Activated CD4-positive, alpha-beta T cell treated with anti-CD3 and anti-CD28 coated beads, Interleukin-2, amount 50 U/mL, for 4 hours (primary cell): ENCODE measurements at places on chromosomes 6 and 20.

DNA sequence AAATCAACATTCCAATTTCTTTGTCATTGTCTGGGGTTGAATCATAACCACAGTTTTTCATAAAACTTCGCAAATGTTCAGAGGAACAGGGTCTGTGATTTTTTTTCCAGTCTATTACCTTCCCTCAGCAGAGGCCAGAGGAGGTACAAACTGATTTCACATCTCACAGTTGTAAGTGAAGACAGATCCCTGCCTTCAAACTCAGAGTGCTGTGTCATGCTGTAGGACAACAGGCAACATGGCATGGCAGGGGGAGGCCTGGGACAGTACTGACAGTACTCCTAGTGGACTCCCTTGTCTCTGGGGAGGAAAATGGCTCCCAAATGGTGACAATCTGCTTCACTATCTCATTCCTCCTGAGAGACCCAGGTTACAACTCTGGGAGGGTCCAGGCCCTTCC lies 308.6 kb downstream of the CDC5L start:
- no peak for DNase-seq

DNA sequence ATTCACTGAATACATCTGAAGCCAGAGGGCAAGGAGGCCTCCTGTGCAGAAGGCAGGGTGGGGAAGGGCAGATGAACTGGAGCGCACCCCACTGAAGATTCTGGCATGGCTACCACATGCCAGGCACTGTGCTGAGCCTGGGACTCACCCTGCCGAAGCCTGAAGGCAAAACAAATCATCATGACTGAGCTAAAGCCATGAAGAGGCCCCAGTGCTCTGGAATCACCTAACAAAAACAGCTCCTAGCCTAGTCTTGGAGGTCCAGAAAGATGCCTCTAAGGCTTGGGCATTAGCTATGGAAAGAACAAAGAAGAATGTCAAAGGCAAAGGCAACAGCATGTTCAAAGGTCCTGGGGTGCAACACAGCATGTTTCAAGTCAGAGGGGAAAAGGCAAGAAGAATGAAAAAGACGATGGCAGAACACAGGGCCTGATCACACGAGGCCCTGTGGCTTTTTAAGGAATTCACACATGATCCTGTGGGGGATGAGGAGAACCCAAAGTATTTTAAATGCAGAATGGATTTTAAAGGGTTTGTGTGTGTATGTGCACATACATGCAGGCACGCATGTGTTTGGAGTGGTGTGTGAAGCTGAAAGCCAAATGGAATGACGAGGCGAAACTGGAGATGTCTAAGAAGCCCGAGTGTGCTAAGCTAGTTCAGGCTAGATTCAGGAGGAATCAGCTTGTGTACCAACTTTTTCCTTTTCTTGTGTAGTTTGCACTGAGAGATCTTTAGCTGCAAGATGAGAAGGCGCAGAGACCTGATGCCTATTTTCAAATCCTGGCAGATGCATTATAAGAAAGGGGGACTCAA lies 261.4 kb downstream of the ZNF217 start:
- DNase-seq = no peak

DNA sequence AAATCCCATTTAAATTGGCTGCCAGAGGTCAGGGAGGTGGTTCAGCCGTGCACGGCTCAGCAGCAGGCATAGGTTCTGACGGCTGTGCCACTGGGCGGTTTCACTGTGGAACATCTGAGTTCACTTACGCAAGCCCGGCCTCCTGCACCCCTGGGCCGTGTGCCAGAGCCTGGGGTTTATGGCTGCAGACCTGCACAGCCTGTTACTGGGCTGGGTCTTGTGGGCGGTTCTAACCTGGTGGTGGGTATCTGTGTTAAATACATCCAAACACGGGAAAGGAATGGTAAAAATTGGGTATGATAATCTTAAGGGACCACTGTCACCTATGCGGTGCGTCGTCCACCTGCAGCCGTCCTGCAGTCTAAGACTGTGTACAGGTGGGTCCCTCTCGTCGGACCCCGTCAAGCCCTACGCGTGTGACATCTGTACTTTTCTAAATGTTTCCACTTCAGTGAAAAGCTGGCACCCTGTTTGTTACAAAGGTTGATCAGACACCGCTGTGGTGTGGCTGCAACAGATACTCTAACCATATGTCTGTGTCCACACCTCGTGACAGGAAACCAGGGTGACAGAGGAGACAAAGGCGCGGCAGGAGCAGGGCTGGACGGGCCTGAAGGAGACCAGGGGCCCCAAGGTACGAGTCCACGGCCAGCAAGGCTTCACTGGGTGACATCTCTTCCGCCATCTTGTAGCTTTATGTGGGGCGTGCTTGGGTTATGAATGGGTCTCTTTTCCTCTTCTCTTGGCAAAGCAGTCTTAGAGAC lies 21.5 kb downstream of the COL9A3 start:
- DNase-seq = no peak

GRCh38 chr6:24909241-24910216 lies 26.2 kb downstream of the RIPOR2 start:
- DNase-seq = no peak

DNA sequence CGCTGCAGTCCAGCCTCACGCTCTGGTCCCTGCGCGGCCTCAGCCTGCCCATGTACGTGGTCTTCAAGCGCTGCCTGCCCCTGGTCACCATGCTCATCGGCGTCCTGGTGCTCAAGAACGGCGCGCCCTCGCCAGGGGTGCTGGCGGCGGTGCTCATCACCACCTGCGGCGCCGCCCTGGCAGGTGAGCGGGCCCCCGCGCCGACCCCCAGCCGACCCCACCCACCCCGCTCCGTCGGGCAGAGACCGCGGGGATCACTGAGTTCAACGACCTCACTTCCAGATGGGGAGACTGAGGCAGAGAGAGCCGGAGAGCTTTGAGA lies 545 bp downstream of the SLC35D3 start:
- DNase-seq = no peak

GRCh38 chr6:56364431-56364826 lies 117.0 kb upstream of the COL21A1 start:
- DNase-seq = no peak

DNA sequence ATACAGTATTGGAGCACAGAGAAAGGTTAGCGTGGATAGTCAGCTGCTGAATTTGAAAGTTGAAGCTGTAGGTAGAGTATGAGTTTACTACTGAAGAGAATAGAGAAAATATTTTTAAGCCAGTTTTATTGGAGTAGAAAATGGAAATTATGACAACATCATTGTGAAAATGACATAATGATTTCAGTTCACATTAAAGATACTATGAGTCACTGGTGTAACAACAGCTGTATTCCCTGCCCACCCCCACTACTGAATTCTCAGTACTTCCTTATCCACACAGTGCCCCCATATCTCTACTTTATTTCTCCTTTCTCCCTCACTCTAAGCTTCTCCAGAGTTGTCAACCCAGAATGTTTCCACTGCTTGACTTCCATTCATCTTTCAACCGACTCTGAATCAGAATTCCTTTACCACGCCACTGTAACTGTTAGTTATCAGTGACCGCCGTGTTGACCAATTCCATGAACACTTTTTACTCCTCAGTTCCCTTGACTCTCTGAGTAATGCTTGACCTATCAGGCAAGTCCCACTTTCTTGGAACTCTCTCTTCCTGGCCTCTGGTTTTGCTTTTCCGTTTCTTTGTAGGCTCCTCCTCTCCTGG lies 139.6 kb downstream of the AIG1 start:
- DNase-seq = no peak

GRCh38 chr6:75746221-75746620 lies 2.8 kb upstream of the MYO6 start:
- DNase-seq = no peak

DNA sequence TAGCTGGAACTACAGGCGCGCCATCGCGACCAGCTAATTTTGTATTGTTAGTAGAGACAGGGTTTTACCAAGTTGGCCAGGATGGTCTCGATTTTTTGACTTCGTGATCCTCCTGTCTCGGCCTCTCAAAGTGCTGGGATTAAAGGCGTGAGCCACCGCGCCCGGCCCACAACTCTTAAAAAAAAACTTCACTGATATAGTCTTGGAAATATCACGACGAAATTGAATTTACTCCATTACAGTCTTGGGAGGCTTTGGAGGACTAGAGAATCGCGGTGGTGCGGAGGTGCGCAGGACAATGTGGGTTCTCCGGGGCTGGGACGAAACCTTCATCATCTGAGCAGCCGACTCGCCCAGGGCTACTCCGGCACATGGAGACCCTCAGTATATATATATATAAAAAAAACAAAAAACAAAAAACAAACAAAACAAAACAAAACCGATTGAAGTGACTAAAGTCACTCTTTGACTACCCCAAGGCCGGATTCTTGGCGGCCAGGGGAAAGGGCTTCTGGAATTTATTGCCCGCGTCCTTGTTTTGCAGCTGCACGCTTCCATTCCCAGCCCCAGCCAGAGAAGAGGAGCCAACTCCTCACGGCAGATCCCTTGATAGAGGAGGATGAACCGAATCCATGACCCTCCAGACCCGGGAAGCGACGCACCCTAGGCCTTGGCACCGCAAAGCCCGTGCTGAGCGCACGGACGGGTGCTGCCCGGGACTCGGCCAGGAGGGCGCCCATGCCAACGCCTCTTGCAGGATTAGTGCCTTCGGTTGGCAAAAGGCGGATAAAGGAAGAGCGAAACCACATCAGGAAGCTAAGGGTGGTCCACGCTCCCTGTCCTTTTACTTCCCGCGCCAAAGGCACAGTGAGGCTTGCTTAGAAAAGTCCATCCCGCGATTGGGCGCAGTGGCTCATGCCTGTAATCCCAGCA lies 1.7 kb upstream of the GCM2 start:
- no peak for DNase-seq

DNA sequence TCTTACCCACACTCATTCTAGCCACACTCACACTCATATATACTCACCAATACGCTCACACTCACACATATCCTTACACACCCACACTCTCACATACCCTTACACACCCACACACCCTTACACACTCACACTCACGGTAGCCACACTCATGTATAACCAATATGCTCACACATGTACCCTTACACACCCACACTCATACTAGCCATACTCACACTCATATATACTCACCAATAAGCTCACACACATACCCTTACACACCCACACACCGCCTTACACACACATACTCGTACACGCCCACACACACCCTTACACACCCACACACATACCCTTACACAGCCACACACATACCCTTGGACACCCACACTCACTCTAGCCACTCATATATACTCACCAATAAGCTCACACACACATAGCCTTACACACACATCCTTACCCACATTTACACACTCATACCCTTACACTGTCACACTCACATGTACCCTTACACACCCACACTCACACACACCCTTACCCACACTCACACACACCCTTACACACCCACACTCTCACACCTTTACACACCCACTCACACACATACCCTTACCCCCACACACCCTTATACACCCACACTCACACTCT lies 192.5 kb upstream of the SNX9 start:
- no peak for DNase-seq

DNA sequence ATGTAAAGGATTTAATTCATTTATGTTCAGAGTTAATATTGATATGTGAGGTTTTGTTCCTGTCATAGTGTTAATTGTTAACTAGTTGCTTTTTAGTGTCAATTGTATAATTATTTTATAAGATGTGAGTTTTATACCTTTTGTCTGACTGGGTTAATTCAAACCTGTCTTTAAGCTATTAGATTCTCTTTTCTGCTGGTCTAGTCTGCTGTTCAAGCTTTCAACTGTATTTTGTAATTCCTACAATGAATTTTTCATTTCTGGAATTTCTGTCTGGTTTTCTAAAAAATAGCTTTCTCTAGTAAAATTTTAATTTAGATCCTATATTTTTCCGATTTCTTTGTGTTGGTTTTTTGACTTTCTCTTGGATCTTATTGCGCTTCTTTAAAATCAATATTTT lies 26.5 kb downstream of the IGF2R start:
- no peak for DNase-seq

- no peak for DNase-seq
These were observed 180.3 kb downstream of the ANKRD60 start for GRCh38 chr20:58048096-58048702.

- no peak for DNase-seq
These were observed 30.6 kb downstream of the SPINT4 start for GRCh38 chr20:45752746-45753145.

- DNase-seq = no peak
These were observed 198.6 kb upstream of the SIM1 start for GRCh38 chr6:100663219-100663863.

DNA sequence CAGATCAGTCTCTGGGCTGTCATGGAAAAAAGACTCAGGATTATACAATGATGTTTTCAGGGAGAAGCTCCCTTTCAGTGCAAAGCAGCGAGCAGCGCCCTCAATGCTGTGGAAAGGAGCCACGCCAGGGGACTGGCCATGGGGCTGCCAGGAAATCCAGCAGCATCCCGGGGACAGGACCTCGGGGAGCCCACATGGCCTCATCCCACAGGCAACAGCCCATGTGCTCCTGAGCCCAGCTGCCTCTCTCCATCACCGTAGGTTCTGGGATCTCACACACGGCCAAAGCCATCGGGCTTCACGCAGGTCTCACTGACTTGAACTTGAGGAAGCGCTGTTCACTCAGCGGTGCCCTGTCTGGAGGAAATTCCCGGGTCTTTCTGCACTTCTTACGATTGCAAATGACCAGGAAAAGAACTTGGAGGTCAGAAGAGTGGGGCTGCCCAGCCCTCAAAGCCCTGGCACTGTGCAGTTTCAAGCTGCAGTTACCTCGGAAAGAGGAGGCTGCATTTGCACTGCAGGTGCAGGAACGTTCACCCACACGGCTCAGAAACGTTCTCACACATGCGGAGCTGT lies 125.9 kb upstream of the THBS2 start:
- DNase-seq = no peak
